Endothelial cell (in vitro differentiated cells): ENCODE measurements at places on chromosomes 4 and X. TPM values are rescaled to one million over a fixed set of nuclear protein-coding genes. Genes with fewer than 3 reads are reported as not detected.

- DNase-seq: peak; percentile 52
These were observed 651 bp downstream of the UCHL1 start for GRCh38 chr4:41257257-41257901.

DNA sequence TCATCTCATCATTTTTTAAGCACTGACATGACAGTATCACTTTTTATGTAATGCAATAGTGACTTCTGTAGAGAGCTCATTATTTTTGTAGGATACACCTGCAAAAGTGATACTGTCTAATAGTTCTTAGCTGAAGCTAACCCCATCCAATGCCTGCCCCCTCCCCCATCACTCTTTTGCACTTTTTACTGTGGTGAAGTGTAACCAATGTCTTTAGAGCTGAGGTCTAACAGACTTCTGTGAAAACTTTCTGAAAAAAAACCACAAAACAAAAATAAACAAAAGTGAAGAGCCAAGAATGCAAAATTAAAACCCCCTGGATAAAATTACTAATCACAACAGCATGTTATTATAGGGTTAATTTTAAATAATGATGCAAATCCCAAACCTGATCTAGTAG is 301.1 kb downstream of the ANK2 start:
- DNase-seq: no peak

- no peak for DNase-seq
These were observed 191.4 kb downstream of the ADAMTS3 start for GRCh38 chr4:72377491-72378194.

Gene LRIT3
- total RNA-seq: 0.95 TPM

- no peak for DNase-seq
These were observed at the start of gene SSX5 for GRCh38 chrX:48196745-48197201. Gene SSX5 (minus strand): TSS chrX:48196795. CDS start chrX:48195358, 1,437 bp downstream.

GRCh38 chrX:129931411-129932015 is 25.5 kb downstream of the UTP14A start:
- DNase-seq: peak; percentile 83
